Activated T-helper 1 cell treated with anti-CD3 and anti-CD28 coated beads, Interleukin-2, amount 50 U/mL, for 16 hours (primary cell): ENCODE measurements at places on chromosomes 1 and 21.

DNA sequence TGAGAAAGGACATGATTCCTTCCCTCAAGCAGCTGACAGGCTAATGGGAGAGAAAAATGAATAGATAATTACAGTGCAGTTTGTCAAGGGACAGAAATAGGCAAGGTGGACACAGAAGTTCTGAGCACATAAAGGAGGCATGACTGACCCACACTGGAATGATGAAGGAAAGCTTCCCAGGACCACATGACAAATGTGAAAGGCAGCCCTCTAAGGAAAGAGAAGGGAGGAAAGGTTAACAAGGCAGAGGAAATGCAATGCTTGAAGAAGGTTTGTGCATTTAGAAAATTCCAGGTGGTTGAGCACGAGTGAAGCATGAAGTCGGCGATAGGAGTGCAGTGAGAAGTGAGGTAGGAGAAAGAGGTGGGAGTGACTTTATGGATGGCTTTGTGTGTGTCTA, 37.4 kb downstream of the LAMC2 start:
- no peak for DNase-seq

- DNase-seq = no peak
These were observed 763.3 kb upstream of the BRINP3 start for GRCh38 chr1:191240925-191241324.

- DNase-seq = no peak
These were observed 3.3 kb downstream of the GLIS1 start for GRCh38 chr1:53735681-53736080.

- DNase-seq = no peak
These were observed 260.4 kb downstream of the PTPRU start for GRCh38 chr1:29496701-29497100.

DNA sequence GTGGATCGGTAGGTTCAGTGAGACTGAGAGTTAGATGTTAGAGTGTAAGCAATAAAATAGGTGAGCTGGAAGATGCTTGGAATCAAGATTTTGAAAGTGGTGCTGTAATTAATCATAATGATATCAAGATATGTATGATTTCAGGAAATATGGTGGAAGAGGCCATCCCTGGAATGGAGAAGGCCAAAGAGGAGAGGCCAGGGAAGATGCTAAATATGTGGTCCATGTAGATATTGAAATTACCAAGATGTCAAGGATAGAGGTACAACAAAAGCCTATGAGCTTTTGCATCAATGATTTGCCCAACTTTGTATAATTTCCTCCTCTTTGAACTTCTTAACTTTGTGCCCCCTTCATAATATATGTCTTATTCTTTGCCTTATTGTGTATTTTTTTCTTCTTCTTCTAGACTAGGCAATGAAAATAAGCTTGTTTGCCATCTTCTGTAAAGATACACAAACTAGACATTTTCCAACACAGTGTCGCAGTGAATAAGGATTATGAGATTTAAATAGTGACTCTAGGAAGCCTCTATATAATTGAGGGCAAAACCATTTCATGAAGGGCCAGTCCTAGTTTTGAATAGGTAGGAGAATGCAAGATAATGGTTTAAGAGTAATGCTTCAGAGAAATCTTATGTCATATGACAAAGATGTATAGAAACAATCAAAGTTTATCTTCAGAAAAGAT, 8.9 kb downstream of the PTGS2 start:
- DNase-seq = no peak

DNA sequence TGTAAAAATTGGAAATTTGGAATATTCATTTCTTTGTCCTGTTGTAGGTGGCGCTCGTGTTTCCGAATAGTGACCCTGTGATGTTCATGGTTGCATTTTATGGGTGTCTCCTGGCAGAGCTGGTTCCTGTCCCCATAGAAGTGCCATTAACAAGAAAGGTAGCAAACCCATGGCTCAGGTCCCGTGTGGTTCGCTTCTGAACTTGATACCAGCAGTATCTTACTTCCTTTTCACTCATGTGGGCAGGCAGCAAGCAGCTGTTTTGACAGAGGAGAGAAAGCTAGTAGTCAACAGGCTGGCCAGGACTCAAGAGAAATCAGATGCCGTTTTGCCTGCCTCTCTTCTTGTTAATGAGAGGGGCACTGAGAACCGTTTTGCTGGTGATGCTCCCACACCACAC, 72.8 kb downstream of the S100B start:
- no peak for DNase-seq

- DNase-seq = no peak
These were observed 386.6 kb downstream of the KIF26B start for GRCh38 chr1:245541369-245541768.

DNA sequence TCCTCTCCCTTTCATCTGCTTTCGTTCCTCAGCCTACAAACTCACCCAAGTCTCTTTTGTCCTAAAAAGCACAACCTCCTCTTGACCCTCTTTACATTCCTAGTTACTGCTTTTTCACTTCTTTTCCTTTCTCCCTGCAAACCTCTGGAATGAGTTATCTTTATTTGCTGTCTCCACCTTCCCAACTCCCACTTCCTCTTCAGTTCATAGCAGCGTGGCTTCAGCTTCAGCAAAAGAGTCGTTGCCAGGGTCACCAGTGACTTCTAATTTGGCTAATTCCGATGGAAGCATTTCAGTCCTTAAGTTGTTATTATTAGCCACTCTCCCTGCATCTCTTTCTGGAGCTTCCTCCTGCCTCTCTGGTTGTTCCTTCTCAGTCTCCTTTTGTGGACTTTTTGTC, 6.2 kb upstream of the TMEM54 start:
- DNase-seq = no peak

GRCh38 chr1:19096990-19097389, 113.1 kb downstream of the UBR4 start:
- DNase-seq = no peak

- DNase-seq = no peak
These were observed 83.3 kb upstream of the PGBD5 start for GRCh38 chr1:230509281-230509977.

- no peak for DNase-seq
These were observed 33.5 kb downstream of the HTR6 start for GRCh38 chr1:19698181-19698580.

DNA sequence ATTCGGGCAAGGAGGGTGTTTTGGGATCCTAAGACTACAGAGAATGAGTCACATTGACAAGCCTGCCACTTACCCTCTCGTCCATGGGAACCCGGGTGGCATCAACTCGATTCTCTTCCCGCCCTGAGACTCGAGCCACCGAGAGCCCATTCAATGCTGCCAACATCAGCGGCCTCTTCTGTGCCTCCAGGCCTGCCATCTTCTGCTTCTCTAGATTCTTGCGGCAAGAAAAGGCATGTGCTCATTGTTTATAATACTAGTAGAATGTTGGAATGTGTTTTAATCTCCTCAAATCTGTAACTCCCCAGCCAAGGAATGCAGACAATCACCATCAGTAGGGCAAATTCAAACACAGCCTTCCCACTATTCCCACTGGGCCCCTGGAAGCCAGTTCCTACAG, 96.9 kb downstream of the SMYD2 start:
- no peak for DNase-seq

GRCh38 chr1:230243583-230244353, 176.7 kb downstream of the GALNT2 start:
- DNase-seq = no peak

DNA sequence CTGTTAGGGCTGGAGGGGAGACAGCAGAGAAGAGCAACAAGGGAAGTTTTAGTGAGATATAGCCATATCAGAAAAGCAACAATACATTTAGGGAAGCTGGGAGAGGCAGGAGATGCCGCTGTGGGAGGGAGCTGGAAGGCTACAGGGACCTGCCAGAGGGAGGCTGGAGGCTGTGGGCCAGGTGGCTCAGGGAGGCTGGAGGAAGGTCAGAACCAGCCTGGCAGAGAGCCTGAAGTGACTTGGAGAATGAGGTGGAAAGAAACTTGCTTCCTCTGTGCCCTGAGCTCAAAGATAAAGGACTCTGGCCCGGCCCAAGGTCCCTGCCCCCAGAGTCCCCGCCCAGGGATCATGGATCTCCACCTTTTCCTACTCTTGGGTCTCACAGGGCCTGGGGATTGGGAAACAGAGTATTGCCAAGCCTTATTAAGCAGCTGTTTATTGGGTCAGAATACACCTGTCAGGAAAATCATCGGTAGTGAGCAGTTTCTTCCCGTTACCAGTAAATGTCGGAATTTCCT, 85.9 kb downstream of the KIF26B start:
- DNase-seq = no peak

DNA sequence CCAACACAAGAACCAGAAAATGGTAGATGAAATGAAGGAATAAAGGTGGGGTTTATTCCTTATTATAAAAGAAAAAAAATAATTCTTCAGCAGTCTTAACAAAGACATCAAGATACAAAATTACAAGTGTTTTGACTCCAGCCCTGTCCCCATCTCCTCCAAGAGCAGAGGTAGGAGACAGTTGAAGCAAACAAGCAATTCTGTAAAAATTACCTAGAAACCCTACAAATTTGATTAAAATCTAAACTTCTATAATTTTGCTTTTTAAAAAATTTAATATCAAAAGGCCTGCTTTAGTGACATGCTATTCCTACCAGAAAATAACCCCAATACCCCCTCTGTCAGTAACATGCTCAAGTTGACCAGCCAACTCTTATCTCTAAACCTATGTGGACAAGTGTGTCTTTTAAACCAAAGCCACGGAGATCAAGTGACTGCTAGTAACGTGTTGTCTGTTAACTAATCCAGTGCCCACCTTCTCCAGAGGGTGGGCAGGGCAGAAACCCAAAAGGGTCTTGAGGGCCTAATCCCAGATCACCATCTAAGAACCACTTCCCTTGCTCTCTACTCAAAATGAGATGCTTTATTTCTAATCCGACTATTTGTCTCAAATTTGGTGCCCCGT, 8.4 kb downstream of the GLUL start:
- DNase-seq = no peak

- DNase-seq = no peak
These were observed 69.8 kb downstream of the LRIG2 start for GRCh38 chr1:113142791-113143190.
